ENCODE measurements at places on chromosomes 5 and 9.

- DNase-seq = no peak
These were observed 34.8 kb upstream of the GLRX start for GRCh38 chr5:95857185-95857945.

DNA sequence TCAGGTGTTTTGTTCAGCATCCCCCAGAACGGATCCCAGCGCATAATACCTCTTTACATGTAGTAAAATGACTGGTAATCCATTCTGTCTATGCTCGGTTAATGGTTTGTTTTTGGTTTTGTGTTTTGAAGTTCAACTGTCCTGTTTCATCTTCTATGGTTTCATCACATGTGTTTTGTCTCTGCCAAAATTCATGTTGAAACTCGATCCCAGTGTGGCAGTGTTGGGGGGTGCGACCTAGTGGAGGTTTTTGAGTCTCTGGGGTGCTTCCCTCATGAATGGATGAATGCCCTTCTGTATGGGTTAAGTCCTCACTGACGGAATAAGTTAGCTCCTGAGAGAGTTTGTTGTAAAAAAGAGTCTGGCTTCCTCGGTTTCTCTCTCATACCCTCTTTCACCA, 317.4 kb downstream of the KDM4C start:
- no peak for DNase-seq

DNA sequence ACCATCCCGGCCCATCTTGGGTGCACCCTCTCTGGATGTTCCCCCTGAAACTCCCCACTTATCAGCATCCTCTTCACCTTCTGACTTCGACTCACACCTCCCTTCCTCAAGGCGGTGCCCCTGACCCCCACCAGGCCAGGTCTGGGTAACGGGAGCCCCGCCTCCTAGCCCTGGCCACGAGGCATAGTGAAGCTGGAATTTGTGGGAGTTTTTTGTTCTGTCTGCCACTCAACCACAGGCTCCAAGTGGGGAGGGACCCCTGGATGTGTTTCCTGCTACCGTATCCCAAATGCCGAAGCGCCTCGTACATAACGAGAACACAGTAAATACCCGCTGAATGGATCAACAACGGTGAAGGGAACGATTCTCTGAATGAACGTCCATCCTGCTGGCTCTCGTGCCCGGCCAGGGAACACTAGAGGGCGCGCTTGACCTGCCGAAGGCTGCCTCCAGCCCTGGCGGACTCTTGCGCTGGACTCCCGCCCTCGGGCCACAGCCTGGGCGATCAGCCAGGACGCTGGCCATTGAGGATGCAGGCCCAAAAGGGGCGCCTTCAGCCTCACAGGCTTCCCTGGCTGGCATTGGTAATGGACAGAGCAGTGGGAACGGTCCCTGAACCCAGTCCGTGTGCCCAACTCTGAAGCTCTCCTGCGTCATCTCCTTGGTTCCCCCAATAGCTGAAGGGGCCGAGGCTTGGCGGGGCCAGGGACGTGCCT, 47.3 kb upstream of the PHYKPL start:
- DNase-seq = peak; percentile 52

- DNase-seq = peak; percentile 3
These were observed 72.4 kb upstream of the MPDZ start for GRCh38 chr9:13351778-13352386.

GRCh38 chr5:59767681-59768151, 125.8 kb downstream of the PDE4D start:
- DNase-seq = no peak

DNA sequence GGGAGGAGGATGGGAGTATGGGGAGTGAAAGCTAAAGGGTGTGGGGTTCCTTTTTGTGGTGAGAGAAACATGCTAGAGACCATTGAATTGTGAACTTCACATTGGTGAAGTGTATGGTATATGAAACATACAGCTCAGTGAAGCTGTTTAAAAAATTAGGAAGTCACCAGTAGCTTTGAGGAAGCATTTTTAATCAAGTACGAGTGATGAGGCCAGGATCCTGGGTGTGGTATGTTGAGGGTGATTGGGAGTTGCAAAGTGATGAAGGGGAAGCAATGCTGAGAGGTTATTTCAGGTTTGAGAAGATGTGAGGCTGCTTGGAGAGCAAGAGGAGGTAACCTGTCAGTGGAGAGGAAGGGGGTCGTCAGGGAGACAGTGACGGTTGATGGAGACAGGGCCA, 22.7 kb upstream of the CLK4 start:
- no peak for DNase-seq

DNA sequence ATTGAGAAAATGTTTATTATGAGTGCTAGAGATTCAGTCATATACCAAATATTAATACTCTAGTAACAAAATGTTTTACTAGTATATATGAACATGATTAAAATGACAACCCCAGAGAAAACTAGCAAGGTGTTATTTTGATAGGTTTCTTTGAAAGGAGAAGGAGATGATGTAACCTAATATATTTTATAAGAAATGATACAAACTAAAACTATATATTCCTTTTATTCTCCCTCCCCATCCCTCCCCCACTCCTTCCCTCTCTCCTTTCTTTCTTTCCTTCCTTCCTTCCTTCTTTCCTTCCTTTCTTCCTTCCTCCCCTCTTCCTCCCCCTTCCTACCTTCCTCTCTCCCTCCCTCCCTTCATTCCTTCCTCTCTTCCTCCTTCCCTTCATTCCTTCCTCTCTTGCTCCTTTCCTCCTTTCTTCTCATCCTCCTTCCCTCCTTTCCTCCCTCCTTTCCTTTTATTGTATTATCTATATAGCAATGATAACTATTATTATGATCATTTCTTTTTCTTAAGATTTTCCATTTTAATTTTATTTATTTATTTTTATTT, 215.3 kb upstream of the MEF2C start:
- DNase-seq = no peak

DNA sequence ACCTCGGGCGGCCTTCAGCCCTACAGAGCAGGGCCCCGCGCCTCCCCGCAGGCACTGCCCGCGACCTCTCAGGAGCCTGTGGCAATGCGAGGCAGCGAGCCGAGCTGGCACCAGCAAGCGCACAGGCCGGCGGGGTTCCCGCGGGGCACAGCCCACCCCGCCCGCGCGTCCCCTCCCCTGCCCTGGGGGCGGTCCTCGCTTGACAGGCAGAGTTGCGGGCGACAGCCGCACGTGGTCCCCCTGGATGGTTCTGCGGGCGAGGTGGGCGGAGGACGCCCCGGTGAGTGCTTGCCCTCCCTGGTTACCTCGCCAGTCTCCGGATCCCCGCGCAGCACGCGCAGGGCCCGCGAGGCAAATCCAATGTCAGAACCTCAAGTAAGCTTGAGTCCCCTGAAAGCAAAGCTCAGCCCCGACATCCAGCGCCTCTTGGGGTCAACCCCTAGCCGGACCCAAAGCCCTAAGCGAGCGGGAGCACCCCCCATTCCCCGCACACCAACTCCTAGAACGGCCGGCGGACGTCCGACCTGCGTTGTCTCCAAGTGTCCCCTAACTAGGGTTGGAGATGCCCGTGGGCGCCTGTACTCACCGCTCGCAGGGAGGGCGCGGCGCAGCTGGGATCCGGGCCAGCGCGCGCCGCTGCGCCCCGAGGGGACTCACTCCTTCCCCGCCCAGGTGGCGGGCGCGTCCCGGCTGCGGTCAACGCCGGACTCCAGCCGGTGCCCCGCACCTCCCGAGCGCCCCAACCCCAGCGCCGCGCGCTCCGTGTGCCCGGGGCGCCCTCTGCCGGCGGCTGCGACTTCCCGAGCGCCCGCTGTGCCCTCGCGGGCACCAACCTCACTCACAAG, at the start of gene DRD1:
Gene DRD1, minus strand, starts transcription at position 123 of the 845 bp plus-strand sequence. CDS start 1,083 bp downstream, outside the sequence.
- DNase-seq = no peak

- no peak for DNase-seq
These were observed 70.2 kb downstream of the PRUNE2 start for GRCh38 chr9:76835571-76836283.

GRCh38 chr5:108561416-108562204, 179.7 kb upstream of the FBXL17 start:
- no peak for DNase-seq

GRCh38 chr5:83564069-83564749, 92.7 kb downstream of the VCAN start:
- DNase-seq = no peak

- DNase-seq = no peak
These were observed 485.6 kb upstream of the NUDT12 start for GRCh38 chr5:104048231-104048630.

- no peak for DNase-seq
These were observed 66.2 kb downstream of the PLK2 start for GRCh38 chr5:58393716-58394115.

DNA sequence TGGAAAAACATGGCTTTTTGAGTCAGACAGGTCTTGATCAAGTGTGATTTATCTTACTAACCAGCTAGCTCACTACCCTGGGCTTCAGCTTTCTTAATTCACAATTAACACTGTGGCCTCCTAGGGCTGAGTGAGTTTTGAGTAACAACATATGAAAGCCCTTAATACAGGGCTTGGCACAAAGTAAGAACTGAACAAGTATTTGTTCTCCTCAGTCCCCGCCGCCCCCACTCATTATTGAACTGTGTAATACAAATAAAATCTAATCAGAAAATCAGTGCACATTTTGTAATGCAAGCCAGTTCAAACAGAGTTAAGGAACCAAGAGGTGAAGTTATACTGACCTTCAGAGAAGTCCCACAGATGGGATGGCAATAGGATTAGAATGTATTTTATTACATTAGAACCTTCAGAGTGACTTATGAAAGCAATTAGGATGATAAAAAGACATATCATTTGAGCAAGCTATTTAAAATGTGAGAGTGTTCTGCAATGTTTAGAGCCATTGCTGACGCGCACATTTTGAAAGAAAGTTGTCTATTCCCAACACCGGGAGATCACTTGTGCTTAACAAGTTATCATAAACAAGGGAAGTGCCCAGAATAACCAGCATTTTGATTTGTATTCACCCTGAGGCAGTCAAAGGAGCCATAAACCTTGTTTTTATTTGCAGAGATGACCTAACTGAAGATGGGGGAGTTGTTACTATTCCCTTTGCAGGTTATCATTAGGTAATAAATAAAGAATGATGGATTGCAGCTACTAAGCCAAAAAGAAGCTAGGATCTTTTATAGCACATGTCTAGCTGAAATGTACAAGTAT, 19.4 kb downstream of the ADAMTS16 start:
- no peak for DNase-seq

- DNase-seq = no peak
These were observed 82.8 kb upstream of the SPATA31C2 start for GRCh38 chr9:88221105-88221504.

GRCh38 chr5:154868702-154869101, 10.3 kb downstream of the CNOT8 start:
- no peak for DNase-seq

GRCh38 chr5:55599148-55600050, 64.6 kb upstream of the PLPP1 start:
- no peak for DNase-seq

GRCh38 chr5:156411185-156411613, 84.2 kb downstream of the SGCD start:
- DNase-seq = no peak

DNA sequence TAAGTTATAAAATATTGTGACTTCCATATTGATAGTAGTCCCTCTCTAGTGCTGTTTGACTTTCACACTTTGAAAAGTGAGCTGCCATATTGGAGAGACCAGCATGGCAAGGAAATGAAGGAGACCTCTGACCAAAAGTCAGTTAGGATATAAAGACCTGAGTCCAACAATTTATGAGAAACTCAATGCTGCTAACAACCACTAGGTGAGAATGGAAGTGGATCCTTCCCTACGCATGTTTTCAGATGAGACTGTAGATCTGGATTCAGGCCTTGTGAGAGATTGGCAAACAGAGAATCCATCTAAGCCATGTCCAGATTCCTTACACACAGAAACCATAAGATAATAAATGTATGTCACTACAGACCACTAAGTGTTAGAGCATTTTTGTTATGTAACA, 81.6 kb downstream of the CTNND2 start:
- no peak for DNase-seq

GRCh38 chr5:176162888-176163287, 75.3 kb upstream of the SIMC1 start:
- no peak for DNase-seq

GRCh38 chr5:154237946-154238345, 47.4 kb downstream of the GALNT10 start:
- DNase-seq = no peak

GRCh38 chr5:135135530-135136226, 101.7 kb upstream of the PITX1 start:
- no peak for DNase-seq

GRCh38 chr5:93721511-93721910, 19.9 kb downstream of the POU5F2 start:
- DNase-seq = no peak

DNA sequence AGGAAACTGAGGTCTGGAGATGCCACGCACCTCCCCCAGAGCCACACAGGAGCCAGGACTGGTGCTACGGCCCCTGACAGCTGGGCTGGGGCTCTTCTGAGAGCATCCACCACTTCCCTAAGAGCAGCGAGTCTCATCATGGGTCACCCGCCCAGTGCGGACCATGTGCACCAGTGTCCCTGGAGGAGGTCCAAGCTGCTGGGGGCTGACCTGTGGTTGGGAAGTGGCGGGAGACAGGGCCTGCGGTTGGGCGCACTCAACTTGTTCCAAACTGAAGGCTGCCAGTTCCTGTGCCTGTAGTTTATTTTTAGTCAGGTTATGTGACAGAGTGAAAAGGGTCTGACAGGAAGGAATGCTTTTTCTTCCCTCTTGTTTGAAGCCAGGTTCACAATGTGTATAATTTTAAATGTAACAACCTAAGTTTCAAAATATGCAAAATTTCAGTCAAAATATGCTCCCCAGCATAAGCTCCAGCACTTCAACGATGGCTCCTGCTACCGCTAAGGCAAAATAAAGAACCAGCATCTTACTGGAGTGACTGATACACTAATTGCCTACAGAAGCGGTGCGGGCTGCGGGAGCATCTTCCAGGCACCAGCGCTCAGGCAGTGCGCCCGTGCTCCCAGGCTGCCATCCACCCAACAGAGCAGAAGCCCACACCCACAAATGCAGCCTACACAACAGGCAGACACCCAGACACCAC, 14.8 kb downstream of the BARHL1 start:
- DNase-seq = no peak

GRCh38 chr9:121557581-121558447, 58.2 kb upstream of the GGTA1 start:
- no peak for DNase-seq

GRCh38 chr9:15153961-15154360, 153.1 kb downstream of the TTC39B start:
- DNase-seq = no peak

DNA sequence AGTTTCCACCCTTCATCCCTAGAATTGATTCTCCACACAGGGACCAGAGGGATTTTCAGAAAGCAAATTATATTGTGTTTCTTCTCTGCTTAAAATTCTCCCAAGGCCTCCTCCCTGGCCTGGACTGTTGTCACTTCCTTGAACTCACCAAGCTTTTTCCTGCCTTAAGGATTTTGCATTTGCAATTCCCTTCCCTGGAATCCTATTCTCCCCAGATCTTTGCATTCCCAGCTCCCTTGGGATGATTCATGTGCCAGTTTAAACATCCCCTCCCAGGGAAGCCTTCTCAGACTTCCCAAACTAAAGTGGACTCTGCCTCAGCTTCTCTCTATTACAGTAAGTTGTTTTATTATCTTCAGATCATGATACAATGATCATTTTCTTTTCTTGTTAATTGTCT, 35.2 kb upstream of the PDE8B start:
- no peak for DNase-seq

Measured in T-cell (primary cell).